ENCODE measurements at places on chromosomes 5 and 9.

DNA sequence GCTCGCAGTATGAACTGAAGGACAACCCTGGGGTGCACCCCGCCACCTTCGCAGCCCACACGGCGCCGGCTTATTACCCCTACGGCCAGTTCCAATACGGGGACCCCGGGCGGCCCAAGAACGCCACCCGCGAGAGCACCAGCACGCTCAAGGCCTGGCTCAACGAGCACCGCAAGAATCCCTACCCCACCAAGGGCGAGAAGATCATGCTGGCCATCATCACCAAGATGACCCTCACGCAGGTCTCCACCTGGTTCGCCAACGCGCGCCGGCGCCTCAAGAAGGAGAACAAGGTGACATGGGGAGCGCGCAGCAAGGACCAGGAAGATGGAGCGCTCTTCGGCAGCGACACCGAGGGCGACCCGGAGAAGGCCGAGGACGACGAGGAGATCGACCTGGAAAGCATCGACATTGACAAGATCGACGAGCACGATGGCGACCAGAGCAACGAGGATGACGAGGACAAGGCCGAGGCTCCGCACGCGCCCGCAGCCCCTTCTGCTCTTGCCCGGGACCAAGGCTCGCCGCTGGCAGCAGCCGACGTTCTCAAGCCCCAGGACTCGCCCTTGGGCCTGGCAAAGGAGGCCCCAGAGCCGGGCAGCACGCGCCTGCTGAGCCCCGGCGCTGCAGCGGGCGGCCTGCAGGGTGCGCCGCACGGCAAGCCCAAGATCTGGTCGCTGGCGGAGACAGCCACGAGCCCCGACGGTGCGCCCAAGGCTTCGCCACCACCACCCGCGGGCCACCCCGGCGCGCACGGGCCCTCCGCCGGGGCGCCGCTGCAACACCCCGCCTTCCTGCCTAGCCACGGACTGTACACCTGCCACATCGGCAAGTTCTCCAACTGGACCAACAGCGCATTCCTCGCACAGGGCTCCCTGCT, 3.8 kb downstream of the IRX1 start:
- DNase-seq, result no peak

- no peak for DNase-seq
These were observed 50.1 kb upstream of the PWWP2A start for GRCh38 chr5:160169326-160169725.

DNA sequence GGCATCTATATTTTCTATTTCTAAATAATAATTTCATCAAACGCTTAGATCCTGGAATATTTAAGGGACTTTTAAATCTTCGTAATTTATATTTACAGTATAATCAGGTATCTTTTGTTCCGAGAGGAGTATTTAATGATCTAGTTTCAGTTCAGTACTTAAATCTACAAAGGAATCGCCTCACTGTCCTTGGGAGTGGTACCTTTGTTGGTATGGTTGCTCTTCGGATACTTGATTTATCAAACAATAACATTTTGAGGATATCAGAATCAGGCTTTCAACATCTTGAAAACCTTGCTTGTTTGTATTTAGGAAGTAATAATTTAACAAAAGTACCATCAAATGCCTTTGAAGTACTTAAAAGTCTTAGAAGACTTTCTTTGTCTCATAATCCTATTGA, 1.1 kb downstream of the LRRC70 start:
- no peak for DNase-seq

GRCh38 chr9:137437691-137438590, 3.2 kb downstream of the ENTPD8 start:
- no peak for DNase-seq
